ENCODE measurements at places on chromosomes 12 and 14.

GRCh38 chr12:23628806-23629205 lies 320.7 kb downstream of the SOX5 start:
- H3K4me3 ChIP-seq, result no peak overlapping the region
- no peak overlapping the region for H3K27ac ChIP-seq
- no peak for DNase-seq
- no peaks in the 10 kb centered on the region for H3K36me3 ChIP-seq
- H3K27me3 ChIP-seq, result no peaks in the 10 kb centered on the region

DNA sequence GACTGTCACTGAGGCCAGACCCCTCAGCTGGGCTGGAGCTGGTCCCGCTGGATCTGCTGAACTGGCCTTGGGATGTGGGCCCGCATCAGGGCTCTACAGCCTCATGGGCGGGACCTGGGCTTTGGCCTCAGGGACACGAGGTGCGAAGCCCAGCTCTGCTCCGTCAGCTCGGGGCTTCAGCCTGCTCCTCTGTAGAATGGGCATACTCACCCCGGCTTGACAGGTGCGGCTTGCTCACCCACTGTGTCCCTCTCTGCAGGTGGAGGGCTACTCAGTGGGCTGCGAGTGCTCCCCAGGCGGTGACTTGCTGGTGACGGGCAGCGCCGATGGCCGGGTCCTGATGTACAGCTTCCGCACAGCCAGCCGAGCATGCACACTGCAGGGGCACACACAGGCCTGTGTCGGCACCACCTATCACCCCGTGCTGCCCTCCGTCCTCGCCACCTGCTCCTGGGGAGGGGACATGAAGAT lies 57.6 kb downstream of the BEGAIN start:
- H3K4me1 ChIP-seq, result no peaks in the 10 kb centered on the region
- DNase-seq, result no peak
- no peaks in the 10 kb centered on the region for H3K27me3 ChIP-seq
- peaks cover 12% of the 10 kb centered on the region for H3K36me3 ChIP-seq

- H3K4me3 ChIP-seq, result no peak overlapping the region
- DNase-seq, result peak; percentile 65
- H3K27ac ChIP-seq, result no peak overlapping the region
- no peaks in the 10 kb centered on the region for H3K4me1 ChIP-seq
- H3K36me3 ChIP-seq, result no peaks in the 10 kb centered on the region
Observed at GRCh38 chr12:1093166-1093751, 102.2 kb downstream of the ERC1 start.

DNA sequence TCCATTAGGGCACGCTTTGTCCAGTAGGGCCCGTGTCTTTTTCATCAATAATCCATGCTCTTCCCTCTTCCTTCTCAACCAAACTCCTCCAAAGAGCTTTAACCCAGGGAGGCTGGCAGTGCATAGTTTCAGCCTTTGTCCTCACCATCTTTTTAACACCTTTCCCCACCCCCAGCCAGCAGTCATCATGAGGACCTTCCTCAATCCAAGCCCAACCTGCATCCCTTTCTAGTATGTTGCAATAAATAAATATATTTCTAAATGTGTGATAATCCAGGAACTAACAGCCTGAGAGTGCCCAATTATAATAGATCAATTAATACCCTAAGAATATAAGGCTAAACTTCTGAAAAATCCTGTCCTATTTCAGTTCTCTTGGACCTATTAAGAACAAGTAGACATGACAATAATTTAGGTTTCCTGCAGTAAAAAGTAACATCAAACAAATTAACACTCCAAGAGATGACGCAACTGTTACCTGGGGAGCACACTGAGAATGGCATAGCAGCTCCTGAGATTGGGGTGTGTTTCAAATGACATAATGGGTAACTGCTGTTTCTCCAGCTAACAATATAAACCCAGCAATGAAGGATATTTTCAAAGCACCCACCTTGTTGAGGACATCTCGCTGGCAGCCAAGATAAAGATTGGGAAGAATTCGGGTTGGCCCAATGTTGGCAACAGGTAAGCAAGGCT lies 62.6 kb downstream of the DUSP16 start:
- no peaks in the 10 kb centered on the region for H3K4me1 ChIP-seq
- no peaks in the 10 kb centered on the region for H3K27me3 ChIP-seq
- no peak overlapping the region for H3K4me3 ChIP-seq
- H3K36me3 ChIP-seq, result no peaks in the 10 kb centered on the region
- no peak overlapping the region for H3K27ac ChIP-seq

DNA sequence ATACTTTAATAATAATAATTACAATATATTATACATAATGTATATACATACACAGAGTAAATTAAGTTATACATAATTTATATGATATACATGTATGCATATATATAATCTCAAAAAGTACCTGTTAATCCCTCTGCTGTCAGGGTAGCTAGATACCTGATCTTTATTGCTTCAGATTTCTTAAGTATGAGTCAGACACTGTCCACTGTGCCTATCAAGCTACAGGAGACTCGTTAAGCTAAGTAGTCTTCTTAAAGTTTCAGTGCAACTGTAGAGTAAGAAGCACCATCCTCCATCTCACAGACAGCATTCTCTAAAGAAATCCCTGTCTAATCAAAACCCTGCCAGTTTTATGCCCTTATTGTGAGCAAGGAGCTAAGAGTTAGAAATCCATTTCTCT lies 428.7 kb downstream of the RERGL start:
- DNase-seq, result no peak
- H3K27me3 ChIP-seq, result no peaks in the 10 kb centered on the region
- H3K27ac ChIP-seq, result no peak overlapping the region
- no peaks in the 10 kb centered on the region for H3K36me3 ChIP-seq
- no peak overlapping the region for H3K4me3 ChIP-seq

DNA sequence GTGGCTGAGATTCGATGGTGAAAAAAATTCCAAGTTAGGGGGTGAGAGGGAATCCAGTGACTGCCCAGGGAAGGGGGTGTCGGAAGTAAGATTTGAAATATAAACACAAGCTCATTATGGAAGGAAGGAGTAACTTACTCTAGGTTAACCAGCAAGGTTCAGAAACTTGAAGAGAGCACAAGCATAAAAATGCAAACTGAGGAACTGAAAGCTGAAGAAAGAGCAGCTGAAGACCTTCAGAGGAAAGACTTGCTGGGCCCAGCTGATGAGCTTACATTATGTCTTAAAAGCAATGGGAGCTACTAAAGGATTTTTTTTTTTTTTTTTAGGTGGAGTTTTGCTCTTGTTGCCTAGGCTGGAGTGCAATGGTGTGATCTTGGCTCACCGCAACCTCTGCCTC lies 189.7 kb upstream of the GRIN2B start:
- peak; percentile 68 for DNase-seq
- no peaks in the 10 kb centered on the region for H3K27me3 ChIP-seq
- H3K36me3 ChIP-seq, result no peaks in the 10 kb centered on the region
- no peak overlapping the region for H3K4me3 ChIP-seq

- no peaks in the 10 kb centered on the region for H3K36me3 ChIP-seq
- H3K4me3 ChIP-seq, result no peak overlapping the region
- H3K27me3 ChIP-seq, result no peaks in the 10 kb centered on the region
- H3K4me1 ChIP-seq, result peaks cover 3% of the 10 kb centered on the region
Observed at GRCh38 chr12:109058773-109059172, 6.4 kb downstream of the USP30 start.

DNA sequence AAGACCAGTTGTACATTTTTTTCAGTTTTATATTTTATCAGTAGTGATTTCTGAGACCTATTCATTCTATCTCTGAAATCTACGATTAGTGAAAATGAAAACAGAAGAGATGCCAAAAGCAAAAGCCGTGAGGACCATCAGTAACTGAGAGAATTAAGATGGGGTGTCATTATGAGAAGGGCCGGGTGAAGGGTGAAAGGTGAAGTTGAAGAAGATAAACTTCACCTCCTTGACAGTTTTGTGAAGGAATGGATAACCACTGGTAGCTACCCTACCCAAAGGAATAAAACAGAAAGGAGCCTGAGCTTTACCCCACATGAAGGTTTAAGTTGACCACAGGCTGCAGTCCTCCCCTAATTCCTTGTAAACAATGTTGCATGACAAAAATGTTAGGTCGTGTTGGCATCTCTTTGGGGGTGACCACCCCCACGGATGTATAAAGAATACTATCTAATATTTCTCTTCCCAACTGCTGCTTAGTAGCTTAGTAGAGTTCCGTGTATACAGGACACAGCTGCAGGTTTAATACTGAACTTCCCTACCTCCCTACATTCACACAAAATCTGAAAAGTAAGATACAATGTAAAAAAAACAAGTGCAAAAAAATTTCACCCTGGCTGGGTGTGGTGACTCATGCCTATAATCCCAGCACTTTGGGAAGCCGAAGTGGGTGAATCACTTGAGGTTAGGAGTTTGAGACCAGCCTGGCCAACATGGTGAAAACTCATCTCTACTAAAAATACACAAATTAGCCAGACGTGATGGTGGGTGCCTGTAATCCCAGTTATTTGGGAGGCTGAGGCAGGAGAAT lies 23.9 kb downstream of the GPR19 start:
- H3K27me3 ChIP-seq, result no peaks in the 10 kb centered on the region
- no peaks in the 10 kb centered on the region for H3K36me3 ChIP-seq
- no peak for DNase-seq
- H3K4me3 ChIP-seq, result no peak overlapping the region
- no peaks in the 10 kb centered on the region for H3K4me1 ChIP-seq

- no peak overlapping the region for H3K27ac ChIP-seq
- no peaks in the 10 kb centered on the region for H3K4me1 ChIP-seq
- no peaks in the 10 kb centered on the region for H3K36me3 ChIP-seq
- no peak overlapping the region for H3K4me3 ChIP-seq
- no peaks in the 10 kb centered on the region for H3K27me3 ChIP-seq
Observed at GRCh38 chr12:16949871-16950667, 344.1 kb upstream of the LMO3 start.

DNA sequence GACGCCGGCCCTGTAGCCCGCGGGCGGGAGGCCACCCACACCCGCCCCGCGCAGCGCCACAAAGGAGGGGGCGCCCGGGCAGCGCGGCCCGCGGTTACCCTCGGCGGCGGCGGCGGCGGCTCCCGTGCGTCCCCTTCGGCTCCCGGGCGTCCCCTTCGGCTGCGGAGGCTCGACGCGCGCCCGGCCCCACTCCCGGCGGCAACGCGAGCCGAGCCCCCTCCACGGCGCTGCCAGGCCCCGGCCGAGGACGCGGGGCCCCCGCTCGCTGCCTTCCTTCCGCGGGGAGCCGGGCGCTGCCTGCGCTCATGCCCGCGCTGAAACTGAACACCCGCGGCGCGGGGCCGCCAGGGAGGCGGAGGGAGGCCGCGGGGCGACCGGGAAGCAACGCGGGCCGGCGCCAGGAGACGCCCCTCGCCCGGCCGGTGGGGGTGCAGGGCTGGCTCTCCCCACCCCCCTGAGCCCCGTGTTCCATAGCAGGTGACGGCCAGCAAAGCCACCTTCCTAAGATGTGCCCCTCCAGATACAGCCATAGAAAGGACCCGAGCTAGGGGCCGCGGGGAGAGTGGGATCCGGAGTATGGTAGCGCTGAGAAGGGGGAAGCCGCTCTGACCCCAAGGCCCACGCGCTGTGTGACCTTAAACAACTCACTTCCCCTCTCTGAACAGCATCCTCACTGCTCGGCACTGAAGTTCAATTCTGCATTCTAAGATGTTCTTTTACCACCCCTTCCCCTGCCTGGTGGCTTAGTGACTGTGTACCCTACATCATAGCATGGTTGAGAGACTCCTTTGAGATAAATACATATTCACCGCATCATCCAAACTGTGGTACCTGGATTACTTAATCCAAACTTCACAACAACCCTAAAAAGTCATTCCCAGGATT lies 42.8 kb downstream of the KDM2B start:
- H3K4me3 ChIP-seq, result peak overlapping the region; percentile 34
- peak overlapping the region; percentile 92 for H3K27ac ChIP-seq
- no peaks in the 10 kb centered on the region for H3K27me3 ChIP-seq
- peaks cover 49% of the 10 kb centered on the region for H3K4me1 ChIP-seq
- DNase-seq, result peak; percentile 63

DNA sequence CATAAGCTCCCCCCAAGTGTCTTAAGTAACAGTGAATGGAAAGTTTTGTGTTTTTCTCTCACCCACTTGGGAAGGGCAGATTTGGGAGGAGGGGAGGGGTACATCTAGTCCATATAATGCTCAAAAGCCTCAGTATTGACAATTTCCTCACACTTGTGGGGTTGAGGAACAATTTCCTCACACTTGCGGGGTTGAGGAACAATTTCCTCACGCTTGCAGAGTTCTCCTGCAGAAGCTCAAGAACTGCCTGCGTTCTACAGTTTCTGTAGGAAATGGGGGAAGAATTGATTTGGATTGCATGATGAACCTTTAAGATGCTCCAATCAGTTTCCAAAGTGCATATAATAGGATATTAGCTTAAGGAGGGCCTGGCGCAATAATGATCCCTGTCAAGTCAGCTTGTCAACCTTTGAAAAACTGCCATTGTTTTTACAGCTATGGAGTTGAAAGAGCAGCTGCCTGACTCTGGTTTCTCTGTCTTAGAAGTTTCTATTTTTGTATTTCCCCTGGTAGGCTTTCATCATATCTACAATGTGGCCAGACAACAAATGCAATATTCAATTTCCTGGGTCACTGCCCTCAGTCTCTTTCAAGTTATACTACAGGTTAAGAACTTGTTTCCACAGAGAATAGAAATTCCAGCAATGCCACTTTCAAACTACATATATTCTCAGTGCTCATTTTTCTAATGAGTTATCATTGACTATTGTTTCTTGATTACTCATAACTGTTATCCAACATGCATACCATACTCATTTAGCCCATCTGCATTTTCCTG lies 66.5 kb downstream of the PLEKHG7 start:
- H3K36me3 ChIP-seq, result no peaks in the 10 kb centered on the region
- no peak for DNase-seq
- no peak overlapping the region for H3K4me3 ChIP-seq
- H3K4me1 ChIP-seq, result peaks cover 10% of the 10 kb centered on the region
- H3K27ac ChIP-seq, result peak overlapping the region; percentile 9

DNA sequence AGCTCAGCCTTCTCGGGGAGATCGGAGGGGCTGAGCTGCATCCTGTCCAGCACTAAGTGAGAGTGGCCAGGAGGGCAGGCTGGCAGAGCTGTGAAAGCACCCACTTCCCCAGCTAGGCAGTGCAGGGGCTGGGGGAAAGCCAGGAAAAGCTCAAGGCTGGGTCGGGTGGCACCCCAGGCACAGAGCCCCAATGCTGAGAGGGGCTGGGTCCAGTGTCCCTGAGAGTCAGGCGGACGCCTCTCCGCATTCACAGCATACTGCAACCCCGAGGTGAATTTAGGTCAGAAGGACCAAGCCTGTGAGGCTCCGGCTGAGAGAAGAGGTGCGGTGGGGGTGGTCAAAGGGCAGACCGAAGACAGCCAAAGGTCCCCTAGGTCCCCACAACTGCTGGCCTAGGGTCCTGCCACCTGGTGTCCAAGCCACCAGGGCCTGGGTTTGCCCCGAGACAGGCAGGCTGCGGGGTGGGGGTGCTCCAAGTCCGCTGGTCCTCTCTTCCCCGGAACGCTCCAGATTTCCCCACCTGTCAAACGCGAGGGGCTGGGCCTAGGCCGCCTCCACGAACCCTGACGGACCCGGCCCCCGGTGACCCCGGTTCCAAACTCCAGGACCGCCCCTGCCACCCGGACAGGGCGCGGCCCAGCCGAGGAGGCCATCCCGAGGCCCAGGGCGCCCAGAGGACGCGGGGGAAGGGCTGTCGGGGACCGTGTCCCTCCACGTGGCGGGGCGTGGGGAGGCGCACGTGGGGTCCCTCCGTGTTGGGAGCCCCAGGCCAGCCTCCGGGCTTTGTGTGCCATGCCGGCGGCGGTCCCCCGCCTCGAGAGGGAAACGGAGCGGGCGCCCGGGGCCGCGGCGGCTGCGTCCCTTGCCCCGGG lies 527 bp downstream of the CAMKK2 start:
- H3K27ac ChIP-seq, result no peak overlapping the region
- no peaks in the 10 kb centered on the region for H3K36me3 ChIP-seq
- H3K27me3 ChIP-seq, result no peaks in the 10 kb centered on the region
- H3K4me1 ChIP-seq, result peaks cover 15% of the 10 kb centered on the region
- peak overlapping the region; percentile 85 for H3K4me3 ChIP-seq
- DNase-seq, result no peak

GRCh38 chr14:69259527-69260189 lies at the start of gene GALNT16:
Gene GALNT16, plus strand, starts transcription at chr14:69260158. Its CDS starts 133 bp downstream, at chr14:69260291.
- peaks cover 67% of the 10 kb centered on the region for H3K27me3 ChIP-seq
- no peaks in the 10 kb centered on the region for H3K36me3 ChIP-seq
- H3K4me3 ChIP-seq, result peak within 1 kb of the TSS; percentile 50
- H3K27ac ChIP-seq, result no peak within 1 kb of the TSS

Data from B cell (primary cell).